Stimulated activated CD8-positive, alpha-beta memory T cell treated with anti-CD3 and anti-CD28 coated beads, Interleukin-2, amount 100 ng/mL, for 1 hour (primary cell): ENCODE measurements at places on chromosomes 2 and 18.

DNA sequence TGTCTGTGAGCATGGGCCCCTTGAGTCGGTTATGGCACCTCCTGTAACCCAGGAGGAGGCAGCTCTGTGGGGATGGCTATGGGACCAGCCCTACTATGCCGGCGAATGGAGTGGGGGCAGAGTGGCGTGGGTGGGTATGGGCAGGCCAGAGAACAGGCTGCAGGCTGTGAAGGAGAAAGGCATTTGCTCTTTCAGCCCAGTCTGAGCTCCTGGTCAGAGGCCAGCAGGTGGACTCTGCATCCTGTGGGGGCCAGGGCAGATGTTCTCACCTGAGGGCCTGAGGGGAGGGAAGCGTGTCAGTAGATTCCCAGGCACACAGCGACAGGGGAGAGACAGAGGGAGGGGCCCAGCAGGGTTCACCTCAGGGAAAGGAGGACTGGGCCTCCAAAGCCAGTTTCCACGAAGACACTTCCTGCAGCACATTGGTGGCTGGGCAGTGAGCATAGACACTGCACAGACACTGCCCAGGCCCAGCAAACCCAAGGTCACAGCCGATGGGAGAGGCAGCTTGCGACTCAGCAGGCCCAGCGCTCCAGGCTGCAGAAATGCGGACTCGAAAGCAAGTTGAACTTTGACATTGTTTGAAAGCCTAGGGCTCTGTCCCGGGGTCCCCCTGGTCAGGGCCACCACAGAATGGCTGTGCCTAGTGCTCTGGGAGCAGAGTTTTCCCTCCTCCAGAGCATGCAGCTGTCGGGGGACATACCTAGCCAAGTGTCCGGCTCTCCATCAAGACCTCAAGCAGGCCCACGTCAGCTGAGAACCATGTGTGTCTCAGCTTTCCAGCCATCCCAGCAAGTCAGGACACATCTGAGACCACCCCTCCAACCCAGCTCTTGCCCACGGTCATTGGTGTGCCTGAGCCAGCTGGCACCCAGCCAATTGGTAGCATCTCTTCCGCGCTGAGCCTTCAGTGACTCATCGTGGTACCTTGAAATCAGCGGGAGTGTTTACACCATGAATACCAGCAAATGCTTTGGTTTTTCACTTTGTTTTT is 53.8 kb downstream of the TGOLN2 start:
- no peak for DNase-seq

DNA sequence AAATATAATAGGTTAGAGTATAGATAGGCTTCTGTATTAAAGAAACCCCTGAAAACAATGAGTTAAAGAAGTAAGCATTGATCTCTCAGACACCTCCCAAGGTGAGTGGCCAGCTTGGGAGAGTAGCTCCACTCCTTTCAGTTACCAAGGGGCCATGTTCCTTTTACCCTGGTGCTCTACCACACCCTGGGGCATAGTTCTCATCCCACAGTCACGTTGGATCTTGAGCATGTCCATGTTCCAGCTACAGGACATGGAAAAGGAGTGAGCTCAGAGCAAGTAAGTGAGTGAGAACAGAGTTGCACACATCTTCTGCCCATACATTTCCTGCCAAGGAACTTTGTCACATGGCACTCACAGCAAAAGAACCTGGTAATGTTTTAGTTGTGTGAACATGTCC is 325.9 kb upstream of the SLC39A10 start:
- DNase-seq = no peak

DNA sequence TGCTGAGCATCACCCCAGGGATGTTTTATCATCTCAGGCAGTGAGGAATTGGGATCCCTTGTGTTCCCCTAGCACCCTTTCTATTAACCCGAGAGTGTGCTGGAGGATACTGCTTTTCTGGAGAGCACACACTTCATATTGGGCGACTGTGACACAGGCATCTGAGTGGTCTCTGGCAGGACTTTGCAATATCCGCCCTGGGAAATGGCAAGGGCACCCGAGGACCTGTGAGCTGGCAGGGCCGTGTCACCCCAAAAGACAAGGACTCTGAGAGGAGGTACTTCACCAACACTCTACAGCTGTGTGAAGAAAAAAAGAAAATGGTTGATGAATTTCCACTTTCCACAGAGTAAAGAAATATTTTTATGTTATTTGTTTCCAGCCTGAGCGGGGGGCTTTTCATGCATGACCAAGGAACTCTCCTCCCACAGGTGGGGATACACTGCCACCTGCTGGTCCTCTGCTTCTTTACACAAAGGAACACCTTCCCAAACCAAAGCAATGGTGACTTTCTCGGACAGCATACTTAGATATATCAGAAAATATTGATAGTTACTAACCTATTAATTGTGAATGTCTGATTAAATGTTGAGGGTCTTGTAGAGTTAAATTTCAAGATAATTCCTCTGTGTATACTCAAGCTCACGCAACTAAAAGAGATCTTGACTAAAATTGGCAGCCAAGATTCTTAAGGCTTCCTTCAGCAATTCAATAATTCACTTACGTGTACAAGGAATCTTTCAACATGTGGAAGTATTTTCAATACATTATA is 45.9 kb upstream of the REG3G start:
- DNase-seq = no peak

GRCh38 chr2:112173646-112174319 is 35.6 kb downstream of the FBLN7 start:
- no peak for DNase-seq

GRCh38 chr2:166042768-166043390 is 84.9 kb downstream of the SCN1A start:
- no peak for DNase-seq

GRCh38 chr2:62404913-62405312 is 101.1 kb downstream of the TMEM17 start:
- DNase-seq = no peak
